ENCODE measurements at places on chromosomes 7 and 10.

GRCh38 chr10:70410608-70411007 is 6.7 kb downstream of the EIF4EBP2 start:
- DNase-seq, result no peak

- no peak for DNase-seq
These were observed 305.6 kb upstream of the FZD1 start for GRCh38 chr7:90958647-90959046.

- no peak for DNase-seq
These were observed 1.9 kb upstream of the EBF3 start for GRCh38 chr10:129965959-129966358.

GRCh38 chr10:20748551-20748950 is 148.6 kb downstream of the NEBL start:
- no peak for DNase-seq

DNA sequence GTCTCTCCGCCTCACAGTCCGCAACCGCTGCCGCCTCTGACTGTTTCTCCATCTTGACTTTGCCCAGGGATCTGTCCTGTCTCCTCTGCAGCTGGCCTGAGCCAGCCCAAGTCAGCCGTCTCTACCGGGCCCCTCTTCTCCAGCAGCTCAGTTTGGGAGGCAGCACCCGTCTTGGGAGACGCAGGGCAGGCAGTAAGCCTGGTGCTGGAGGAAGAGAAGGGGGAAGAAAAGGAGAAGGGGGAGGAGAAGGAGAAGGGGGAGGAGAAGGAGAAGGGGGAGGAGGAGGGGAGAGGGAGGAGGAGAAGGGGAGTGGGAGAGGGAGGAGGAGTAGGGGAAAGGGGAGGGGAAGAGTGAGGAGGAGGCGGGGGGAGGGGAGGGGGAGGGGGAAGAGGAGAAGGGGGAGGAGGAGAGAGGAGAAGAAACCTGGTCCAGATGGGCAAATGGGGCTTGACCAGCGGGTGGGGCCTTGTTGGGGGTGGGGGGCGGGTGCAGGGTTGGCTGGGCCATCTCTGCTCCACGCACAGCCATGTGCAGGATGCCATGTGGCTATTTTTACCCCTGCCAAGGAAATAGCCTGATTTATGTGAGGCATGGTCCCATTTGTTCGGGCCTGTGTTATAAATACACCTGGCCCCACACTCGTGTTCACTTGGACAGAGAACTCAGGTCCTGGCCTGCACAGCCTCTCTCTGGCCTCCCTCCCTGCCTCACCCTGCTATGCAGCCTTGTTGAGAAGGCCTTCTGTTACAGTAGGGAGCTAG is 35.9 kb upstream of the FZD9 start:
- no peak for DNase-seq

DNA sequence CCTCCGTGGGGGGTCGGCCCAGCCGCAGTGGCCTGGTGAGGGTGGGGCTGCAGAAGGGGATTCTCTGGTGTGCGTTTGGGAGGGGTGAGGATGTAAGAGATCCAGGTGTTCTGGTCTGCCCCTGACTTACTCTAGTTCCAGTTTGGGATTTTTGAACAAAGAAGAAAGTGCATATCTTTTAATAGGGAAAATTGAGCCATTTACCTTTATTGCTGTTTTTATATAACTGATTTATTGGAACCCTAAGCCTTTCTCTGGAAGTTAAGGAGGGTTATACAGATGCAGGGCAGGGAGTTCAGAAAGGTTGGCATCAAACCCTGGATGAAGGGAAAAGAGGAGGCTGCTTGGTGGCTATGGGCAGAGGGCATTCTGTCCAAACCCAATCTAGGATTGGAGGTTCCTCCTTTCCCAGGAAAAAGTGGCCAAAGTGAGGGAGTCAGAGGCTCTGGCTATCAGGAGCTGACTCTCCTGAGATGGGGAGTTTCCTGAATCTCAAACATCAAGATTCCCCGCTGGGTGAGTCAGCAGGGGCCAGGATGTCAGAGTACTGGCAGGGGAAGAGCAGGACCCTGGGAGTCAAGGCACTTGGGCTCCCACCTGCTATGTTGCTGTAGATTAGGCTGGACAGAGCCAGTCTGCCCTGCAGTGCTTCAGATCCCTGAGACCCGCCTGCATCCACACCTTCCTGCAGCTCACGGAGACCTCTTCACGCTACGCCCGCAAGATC is 67.5 kb downstream of the CLIP2 start:
- DNase-seq, result no peak

GRCh38 chr7:148442933-148443332 is 147.6 kb upstream of the C7orf33 start:
- no peak for DNase-seq

GRCh38 chr7:7157887-7158271 is 24.5 kb upstream of the C1GALT1 start:
- no peak for DNase-seq

DNA sequence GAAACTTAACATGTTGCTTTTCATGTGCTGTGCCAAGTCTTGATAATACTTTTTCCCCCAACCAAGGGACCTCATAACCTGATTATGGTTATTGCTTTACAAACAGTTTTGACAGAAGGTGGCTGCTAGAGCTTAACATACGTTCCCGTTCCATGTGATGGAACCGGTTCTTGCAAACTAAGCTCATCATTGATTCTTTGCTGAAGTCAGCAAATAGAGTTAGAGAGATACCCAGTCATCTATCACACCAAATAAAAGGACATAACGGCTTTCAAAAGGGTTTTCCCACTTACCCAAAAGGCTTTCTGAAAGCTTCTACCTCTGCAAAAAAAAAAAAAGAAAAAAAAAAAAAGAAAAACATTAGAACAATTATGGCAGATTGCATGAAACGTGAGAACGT is 230.3 kb upstream of the MDFIC start:
- no peak for DNase-seq

- no peak for DNase-seq
These were observed 38.2 kb downstream of the GBX1 start for GRCh38 chr7:151129117-151129959.

- no peak for DNase-seq
These were observed 13.4 kb upstream of the OR2A5 start for GRCh38 chr7:144035385-144035784.

GRCh38 chr7:27516421-27516820 is 146.3 kb downstream of the HIBADH start:
- no peak for DNase-seq

DNA sequence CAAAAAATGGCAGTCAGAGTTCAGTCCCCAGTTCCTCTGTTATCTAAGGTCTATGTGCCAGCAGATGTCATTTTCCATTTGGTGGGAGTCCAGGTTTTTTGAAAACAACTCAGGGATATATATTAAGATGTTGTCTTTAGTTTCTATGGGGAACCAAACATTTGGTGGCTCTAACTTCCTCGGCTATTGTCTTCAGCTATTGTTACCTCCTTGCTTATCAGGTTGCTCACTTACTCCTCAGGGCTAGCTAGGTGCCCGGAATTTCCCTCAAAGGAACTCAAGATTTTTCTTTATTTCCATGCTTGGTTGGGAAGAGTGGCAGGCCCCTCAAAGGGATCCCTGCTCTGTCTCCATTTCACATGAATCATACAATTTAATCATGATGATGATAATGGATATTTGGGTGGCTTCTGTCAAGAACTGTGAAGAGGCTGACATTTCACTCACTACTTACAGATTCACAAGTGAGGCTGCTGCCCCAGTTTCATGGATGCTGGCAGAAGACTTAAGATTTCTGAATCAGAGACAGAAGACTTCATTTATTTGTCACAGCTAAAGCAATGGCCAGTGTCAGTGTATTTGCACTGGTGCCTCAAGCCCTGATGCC is 182.8 kb downstream of the PKD1L1 start:
- no peak for DNase-seq

- no peak for DNase-seq
These were observed 147.8 kb downstream of the SEM1 start for GRCh38 chr7:96561892-96562291.

DNA sequence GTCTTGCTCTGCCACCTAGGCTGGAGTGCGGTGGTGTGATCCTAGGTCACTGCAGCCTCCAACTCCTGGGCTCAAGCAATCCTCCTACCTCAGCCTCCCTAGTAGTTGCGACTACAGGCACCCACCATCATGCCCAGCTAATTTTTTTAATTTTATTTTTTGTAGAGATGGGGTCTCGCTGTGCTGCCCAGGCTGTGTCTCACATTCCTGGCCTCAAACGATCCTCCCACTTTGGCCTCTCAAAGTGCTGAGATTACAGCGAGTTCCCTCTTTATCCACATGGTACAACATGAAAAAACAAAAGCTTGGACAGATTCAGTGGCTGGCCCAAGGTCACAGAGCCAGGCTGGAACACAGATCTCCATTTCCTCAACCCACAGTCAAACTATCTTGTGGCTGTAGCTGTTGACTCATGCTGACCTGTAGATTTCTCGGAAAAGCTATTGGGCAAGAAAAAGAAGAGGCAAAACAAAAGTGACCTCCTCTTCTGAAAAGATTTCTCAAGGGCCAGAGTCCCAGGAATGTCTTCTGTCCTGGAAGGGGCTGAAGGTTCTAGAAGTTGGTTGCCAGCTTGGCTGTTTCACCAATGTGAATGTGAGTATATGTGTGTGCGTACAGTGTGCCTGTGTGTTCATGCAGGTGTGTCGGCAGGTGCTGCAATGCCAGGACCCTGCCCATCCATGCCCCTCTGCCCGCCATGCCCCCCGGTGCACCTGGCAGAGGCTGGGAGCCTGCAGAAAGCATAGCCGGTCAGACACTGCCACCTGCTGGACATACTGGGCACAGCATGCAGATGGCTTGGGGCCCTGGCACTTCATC is 28.4 kb downstream of the TMEM130 start:
- no peak for DNase-seq

DNA sequence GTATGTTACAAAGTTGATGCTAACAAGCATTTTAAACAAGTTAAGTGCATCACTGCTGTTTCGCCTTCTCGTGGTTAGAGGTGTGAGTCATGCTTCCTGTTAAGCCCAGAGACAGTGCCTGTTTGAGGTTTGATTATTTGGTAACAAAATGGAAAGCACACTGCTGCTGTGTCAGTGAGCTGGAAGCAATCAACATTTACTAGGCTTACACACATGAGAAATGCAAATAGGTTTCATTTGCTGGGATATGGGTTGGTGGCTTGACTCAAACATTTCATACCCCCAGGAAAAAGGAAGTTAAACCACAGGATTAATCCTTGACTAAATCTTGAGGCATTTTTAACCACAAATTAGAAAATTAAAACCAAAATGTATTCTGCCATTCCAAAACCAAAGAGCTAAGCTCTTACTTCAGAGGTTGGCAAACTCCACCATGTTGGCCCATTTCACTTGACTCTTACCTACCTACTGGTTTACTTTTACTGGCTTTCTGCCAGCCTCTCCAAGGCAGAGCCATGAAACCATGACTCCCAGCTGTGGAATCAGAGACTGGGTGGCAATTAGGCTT is 139.2 kb downstream of the ETV1 start:
- peak; percentile 91 for DNase-seq

- DNase-seq, result no peak
These were observed 195.8 kb downstream of the RPS24 start for GRCh38 chr10:78229489-78229888.

DNA sequence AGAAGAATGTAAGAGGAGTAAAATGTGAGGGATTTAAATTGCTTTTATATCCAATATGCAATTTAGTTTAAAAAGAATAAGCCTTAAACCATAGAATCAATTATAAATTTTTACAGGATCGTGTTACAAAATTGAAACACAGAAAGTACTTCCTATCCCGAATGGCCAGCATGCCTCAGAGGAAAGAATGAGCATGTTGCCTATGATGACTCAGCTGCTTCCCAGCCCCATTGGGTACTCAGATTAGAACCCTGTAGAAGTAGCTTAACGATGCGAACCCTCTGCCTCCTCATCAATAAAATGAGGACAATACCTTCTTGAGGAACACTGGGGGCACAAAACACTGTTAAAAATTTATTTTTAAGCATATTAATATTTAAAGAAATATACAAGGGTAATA is 113.4 kb upstream of the CDK1 start:
- no peak for DNase-seq

GRCh38 chr7:107327986-107328569 is 141.8 kb upstream of the GPR22 start:
- no peak for DNase-seq

DNA sequence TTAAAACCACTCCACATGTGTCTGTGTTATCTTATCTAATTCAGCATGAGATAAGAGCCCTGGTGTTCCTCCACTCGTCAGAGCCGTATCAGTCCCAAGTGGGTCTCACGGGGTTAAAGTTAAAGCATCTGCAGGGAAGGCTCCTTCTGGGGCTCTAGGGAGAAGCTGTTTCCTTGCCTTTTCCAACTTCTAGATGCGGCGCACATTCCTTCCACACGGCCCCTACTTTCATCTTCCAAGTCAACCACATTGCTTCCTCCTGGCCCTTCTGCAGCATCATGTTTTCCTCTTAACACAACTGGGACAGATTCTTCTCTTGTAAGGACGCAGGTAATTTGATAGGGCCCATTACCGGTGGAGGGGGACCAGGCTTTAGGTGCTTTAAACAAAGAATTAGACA is 620.1 kb upstream of the DPP6 start:
- no peak for DNase-seq

DNA sequence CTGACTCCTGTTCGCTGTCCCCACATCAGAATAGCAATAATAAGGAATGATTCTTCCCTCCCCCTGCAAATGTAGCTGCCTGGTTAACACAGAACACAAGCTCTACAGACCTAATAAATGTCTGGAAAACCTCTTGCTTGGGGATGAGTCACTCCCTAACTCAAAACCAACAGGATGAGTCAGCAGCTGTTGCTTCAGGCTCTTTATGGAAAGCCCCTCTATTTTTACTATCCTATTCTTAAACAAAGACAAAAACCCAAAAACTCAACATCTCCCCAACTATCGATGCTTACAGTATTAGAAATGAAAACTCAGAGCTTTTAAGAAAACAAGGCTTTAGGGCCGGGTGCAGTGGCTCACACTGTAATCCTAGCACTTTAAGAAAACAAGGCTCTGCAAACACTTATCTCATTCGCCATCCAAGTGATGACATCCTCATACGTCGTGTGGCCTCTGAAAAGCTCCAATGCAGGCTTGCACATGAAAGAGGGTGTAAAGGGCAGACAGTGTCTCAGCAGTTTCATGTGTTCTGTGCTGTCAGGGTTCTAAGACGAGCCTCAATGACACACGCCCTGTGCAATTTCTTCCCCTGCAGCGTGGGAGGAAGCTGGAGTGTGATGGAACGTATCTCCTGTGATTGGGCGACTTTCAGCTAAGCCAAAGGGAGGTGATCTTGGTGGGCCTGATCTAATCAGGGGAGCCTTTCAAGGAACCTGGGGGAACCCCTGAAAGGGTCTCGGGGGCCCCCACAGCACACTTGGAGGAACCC is 70.1 kb downstream of the AMZ1 start:
- DNase-seq, result peak; percentile 68

DNA sequence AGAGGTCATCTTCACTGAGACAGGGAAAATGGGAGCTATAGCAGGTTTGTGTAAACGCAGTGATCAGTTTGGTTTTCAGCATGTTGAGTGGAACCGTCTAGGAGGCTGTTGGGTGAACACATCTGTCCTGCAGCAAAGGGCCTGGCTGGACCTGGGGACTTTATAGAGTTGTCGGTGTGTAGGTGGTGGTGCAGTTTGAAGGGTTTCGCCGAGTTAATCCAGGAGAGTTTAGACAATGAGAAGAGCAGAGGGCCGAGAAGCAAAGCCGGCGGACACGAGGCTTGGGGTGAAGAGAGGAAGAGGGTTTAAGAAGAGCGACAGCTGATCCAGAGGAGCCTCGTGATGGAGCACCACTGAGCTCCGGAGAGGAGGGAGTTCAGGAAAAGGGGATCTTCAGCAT is 39.1 kb downstream of the IL15RA start:
- no peak for DNase-seq
